ENCODE measurements at places on chromosomes 2 and 18.

- no peak for DNase-seq
Observed at GRCh38 chr2:120829633-120830025, 94.0 kb downstream of the GLI2 start.

GRCh38 chr2:175576270-175576669 is 394.8 kb upstream of the ATP5MC3 start:
- DNase-seq: no peak

- DNase-seq: no peak
Observed at GRCh38 chr2:12168354-12168753, 421.9 kb downstream of the LPIN1 start.

DNA sequence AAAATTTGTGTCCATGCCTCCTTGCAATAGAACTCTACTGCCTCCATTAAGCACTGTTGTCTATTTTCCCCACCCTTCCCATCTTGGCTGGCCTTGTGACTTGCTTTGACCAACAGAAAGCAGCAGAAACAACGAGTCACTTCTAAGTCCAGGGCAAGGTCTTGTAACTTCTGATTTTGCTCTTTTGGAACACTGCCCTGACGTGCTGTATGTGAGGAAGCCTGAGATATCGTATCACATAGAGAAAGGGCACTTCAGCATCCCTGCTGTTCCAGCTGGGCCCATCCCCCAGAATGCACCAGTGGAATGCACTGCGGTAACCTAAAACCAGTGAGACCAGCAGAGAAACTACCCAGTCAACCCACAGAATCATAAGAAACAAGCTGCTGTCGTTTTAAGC is 28.1 kb downstream of the NCKAP1 start:
- DNase-seq: no peak

DNA sequence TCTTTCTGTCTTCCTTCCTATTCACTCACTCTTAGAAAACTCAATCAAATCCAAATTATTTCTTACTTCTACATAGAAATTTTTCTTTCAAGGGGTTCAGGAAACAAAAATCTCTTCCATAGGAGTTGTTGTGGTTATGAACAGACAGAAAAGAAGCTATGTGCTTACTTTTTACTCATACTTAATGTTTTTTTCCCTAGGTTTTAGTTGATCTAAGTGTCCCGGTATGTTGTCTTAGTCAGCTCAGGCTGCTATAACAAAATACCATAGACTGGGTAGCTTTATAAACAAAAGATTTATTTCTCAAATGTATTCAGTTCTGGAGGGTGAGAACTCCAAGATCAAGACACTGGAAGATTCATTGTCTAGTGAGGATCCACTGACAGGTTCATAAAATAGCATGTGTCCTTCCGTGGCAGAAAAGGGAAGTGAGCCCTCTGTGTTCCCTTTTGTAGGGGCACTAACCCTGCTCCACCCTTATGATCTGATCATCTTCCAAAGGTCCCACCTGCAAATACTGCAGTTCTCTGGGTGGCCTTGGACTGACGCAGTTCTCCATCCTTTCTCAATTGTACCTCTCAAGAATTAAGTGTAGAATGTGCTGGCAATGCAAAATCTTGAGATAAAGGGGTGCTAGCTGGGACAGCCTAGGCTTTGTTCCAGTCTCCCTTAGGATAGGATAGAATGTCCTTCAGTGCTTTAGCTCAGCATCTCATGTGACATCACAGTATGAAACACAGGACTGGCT is 14.4 kb upstream of the VRK2 start:
- DNase-seq: no peak

- DNase-seq: no peak
Observed at GRCh38 chr2:54941248-54941984, 108.8 kb downstream of the RTN4 start.

- DNase-seq: no peak
Observed at GRCh38 chr18:24346254-24346653, 51.4 kb downstream of the OSBPL1A start.

DNA sequence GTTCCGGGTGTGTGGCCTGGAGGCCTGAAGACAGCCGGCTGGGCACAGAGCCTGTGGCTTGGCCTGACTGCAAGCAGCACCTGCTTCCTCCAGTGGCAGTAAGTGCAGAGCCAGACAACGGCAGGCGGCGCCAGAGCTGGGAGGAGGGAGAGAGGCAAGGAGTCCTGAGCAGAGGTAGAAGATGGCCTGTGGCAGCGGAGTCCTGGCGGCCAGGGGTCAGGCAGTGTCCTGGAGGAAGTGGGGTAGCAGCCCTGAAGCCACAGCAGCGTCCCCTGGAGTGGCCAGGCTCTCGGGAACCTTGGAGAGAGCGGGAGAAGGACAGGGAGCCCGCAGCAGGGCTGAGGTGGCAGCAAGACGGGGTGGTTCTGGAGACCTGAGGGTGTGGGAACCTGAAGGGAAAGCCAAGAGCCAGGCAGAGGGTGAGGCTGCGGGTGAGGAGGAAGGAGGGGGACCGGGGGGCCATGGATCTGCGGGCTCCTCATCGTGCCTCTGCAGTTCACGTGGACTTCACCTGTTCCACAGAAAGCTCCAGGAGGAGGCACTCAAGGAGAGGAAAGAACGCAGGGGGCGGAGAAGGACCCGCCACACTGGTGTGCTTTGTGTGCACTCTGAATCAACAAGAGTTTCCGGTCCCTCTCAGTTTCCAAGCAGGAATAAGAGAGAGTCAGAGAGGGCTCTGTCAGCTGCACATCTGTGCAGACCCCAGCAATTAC is 85.9 kb downstream of the USP40 start:
- DNase-seq: no peak

DNA sequence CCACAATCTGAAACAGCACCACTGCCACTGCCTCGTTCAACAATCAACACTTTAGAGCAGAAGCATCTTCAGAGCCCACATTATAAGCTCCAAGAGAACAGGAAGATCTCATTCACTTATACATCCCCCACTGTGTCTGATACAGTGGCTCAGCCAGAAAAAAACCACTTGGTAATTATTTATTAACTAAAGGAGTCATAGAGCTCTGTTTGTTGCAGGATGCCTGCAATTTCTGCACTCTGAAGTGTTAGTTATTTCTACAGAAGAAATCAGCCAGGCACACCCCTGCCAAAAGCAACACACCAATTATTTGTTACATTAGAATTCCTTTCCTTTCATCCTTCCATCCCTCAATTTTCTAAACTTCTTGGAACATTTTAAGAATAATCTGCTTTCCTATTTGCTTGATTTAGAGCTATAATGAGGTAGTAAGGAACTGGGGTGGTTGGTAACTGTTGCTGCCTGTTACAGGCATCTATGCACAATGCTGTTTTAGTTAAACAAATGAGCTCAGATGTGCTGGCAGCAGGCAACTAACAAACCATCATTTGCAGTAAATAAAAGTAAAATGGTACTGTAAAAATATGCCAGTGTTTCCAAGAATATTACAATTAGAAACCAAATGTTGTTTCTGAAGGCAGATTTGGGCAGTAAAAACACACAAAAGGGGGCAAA is 59.9 kb downstream of the DYM start:
- DNase-seq: no peak

DNA sequence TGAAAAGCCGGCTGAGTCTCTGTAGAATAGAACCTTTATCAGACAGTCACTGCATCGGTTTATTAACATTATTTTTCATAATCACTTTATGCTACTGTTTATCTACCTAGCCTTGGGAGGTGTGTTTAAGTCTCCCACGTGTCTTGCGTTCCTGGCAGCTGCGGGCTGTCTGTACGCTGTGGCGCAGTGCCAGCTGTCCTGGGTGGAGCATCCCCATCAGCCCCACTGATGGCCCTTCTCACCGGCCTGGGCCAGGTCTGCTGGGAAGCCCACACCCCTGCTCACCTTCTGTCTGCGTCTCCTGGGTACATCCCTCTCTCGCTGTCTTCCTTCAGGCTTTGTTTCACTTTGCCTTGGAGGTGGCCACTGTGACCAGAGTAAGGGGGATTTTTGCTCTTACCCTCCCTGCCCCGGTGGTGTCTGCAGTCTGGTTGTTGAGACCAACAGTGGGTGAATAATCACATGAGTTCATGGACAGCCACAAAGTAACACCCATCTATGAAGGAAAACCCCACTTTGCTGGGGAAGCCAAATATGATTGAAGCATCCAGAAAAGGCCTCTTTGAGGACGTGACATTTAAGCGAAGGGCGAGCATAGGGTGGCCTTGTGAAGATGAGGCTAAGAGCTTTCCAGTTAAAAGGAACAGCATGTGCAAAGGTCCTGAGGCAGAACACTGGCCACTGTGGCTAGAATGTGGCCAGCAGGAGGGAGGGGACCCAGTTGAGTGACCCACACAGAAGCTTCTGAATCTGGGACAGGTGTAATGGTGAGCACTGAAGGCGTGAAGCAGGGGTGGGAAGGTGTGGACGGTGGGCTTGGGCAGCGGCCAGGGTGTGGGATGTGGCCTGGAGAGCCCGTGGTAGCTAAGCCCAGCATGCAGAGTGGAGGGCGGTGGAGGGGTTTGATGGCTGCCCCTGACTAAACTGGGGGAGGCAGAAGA is 41.7 kb downstream of the RAMP1 start:
- DNase-seq: no peak

GRCh38 chr2:224638301-224638823 is 53.2 kb upstream of the CUL3 start:
- DNase-seq: no peak

DNA sequence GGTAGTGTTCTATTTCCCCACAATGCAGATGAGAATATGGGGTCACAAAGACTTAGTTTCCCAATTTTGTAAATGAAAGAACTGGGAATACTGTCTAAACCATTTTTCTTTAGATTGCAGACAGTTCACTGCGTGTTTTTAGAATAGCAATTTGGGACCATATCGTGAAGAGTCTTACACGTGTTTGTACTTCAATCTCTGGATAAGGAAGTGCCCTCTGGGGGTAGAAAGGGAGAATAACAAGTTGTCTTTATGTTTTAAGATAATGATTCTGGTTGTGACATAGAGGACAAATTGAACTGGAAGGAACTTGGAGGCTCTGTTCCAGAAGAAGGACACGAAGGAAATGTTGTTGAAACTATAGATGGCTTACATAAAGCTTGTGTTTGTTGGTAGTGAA is 457.7 kb downstream of the CBLN2 start:
- no peak for DNase-seq

GRCh38 chr2:95345081-95345562 is 48.0 kb downstream of the KCNIP3 start:
- no peak for DNase-seq

DNA sequence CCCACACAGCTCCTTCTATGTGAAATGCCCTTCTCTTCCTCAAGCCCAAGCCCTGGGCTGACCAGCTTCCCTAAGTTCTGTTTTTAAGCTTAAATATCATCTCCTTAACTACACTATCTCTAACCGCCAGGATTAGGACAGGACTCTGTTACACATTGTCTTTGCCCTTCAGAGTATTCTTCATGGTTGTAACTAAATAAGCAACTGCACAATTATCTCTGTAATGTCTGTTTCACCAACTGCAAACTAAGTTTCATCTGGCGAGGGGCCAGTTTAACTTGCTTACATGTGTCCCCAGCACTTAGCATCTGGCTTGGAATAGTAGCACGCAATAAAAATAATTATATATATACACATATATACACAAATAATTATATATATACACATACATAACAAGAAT is 1.1 kb upstream of the ERMN start:
- DNase-seq: no peak

- no peak for DNase-seq
Observed at GRCh38 chr2:18440141-18440661, 120.3 kb downstream of the RDH14 start.

- DNase-seq: no peak
Observed at GRCh38 chr2:109126501-109126860, 2.5 kb upstream of the SH3RF3 start.

GRCh38 chr2:132009874-132010521 is 151.8 kb downstream of the ANKRD30BL start:
- no peak for DNase-seq

DNA sequence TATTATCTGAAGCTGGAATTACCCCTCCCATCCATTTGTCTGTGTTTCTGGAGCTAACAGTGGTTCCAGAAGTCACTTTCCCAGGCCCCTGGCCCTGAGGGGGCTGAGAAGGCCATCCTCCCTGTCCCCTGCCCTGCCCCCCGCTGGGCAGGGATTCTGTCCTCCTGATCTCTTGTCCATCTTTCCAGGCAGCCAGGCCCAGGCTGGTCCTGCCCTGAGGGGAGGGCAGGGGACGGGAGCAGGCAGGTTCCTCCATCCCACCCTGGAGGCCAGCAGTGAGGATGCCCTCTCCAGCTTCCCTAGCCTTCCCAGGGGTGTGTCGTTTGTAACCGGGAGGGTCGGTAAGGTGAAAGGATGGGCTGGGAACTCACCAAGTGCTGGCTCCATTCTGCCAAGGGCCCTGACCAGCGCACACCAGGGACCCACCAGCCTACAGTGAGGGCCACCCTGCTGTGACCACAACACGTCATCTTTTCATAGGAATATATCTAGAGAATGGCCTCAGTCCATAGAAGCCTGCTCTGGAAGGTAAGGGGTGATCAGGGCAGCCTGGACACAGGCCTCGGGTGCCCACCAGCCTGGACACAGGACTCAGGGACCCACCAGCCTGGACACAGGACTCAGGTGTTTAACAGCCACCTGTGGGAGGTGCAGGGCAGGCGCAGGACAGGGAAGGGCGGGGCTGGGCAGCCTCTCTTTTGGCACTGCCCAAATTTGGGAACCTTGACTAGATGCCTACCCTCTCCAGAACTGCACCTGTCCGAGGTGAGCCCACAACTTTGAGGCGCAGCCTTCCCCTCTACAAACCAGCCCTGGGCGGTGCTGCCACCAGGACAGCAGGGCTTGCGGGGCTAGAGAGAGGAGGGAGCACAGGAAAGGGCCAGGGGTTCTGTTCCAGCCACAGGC is 35.8 kb upstream of the GPC1 start:
- peak; percentile 1 for DNase-seq

DNA sequence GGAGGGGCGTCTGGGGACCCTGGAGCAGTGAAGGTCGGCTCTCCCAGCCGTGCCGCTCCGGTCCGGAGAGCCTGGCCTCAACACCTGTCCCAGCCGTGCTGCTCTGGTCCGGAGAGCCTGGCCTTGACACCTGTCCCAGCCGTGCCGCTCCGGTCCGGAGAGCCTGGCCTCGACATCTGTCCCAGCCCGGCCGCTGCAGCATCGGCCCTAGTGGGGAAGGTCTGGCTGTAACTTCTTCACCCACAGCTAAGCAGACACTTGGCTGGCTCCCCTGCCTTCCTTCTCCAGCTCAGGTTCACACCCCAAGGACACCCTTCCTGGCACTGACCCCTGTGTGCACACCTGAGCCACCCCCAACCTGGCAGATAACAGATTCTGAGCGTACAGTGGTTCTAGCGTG is 4.6 kb downstream of the KCNG2 start:
- DNase-seq: no peak

DNA sequence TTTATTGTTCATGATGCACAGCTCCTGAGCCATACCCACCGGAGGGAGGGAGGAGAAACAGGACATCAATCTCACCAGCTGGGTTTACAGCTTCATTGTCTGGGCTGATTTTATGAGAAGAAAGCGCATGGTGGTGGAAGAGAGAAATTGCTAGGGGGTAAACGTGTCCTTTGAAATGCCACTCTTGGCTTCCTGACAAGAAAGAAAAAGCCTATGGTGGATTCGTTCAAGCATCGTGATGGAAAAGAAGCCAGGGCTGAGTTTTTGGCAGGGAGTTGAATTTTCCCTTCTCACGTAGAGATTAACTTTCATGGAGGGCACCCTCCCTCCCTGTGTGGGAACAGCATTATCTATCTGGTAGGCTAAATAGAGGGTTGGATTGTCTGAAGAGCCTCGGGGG is 502.0 kb downstream of the SLC4A3 start:
- no peak for DNase-seq

- no peak for DNase-seq
Observed at GRCh38 chr18:76805221-76805620, 17.1 kb upstream of the ZNF236 start.
